Activated CD8-positive, alpha-beta memory T cell treated with anti-CD3 and anti-CD28 coated beads, Interleukin-2, amount 50 U/mL, for 4 hours (primary cell): ENCODE measurements at places on chromosomes 4 and X.

GRCh38 chrX:154380153-154380552 lies 1.1 kb downstream of the EMD start:
- no peak for DNase-seq

DNA sequence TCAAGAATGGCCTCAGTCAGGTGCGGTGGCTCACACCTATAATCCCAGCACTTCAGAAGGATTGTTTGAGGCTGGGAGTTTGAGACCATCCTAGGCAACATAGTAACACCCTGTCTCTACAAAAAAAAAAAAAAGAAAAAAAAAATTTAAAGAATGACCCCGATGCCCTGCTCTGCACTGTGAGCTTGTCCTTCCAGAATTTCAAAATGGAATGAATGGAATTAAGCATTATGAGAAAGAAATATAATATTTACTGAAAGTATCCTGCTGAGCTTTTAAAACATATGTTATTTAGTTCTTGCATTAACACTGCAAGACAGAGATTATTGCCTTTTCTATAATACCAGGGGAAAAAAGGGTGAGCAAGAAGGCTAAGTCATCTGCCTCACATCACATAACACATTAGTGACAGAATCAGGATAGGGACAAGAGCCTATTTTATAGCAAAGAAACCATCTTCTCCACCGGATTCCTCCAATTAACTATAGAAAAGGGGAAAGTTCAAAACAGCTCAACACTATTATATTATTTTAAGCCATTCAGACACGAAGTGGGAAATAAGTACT lies 41.9 kb upstream of the GAB1 start:
- DNase-seq = no peak

GRCh38 chrX:155873188-155873587 lies 8.0 kb upstream of the VAMP7 start:
- DNase-seq = no peak

- DNase-seq = no peak
Measured at GRCh38 chr4:1807332-1807777, 14.3 kb downstream of the FGFR3 start.

DNA sequence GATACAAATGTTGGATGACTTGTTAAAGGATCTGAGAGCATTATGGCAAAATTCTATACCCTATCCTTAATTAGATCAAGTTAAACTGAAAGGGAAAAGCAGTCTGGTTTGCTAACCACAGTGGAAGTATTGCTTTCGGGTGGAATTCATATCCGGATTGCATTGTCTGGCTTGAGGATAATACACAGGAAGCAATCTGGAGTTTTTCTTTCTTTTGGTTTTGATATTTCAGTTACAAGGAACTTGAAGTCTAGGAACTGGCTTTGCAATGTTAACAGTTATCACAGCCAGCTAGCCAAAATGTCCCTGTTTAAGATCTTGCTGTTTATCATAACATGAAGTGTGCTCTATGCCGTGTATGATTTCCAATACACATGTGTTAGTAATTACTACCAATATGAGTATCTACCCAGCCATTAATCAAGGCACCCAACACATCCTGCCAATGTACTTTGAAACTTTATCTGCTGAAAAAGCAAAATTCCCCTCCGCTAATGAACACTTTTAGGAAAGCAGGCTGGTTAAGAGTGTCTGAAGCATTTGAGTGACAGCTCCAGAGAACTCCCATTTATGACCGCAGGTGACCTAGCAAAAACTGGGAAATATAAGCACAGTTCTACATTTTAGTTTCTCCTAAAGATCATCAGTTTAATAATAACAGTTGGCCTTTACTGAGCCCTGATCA lies 146.4 kb downstream of the PALLD start:
- no peak for DNase-seq

GRCh38 chr4:164531336-164531735 lies 222.6 kb upstream of the SMIM31 start:
- DNase-seq = no peak

- DNase-seq = no peak
Measured at GRCh38 chrX:150303386-150304097, 59.6 kb upstream of the MAMLD1 start.

GRCh38 chr4:10521424-10521823 lies 64.2 kb upstream of the ZNF518B start:
- no peak for DNase-seq

DNA sequence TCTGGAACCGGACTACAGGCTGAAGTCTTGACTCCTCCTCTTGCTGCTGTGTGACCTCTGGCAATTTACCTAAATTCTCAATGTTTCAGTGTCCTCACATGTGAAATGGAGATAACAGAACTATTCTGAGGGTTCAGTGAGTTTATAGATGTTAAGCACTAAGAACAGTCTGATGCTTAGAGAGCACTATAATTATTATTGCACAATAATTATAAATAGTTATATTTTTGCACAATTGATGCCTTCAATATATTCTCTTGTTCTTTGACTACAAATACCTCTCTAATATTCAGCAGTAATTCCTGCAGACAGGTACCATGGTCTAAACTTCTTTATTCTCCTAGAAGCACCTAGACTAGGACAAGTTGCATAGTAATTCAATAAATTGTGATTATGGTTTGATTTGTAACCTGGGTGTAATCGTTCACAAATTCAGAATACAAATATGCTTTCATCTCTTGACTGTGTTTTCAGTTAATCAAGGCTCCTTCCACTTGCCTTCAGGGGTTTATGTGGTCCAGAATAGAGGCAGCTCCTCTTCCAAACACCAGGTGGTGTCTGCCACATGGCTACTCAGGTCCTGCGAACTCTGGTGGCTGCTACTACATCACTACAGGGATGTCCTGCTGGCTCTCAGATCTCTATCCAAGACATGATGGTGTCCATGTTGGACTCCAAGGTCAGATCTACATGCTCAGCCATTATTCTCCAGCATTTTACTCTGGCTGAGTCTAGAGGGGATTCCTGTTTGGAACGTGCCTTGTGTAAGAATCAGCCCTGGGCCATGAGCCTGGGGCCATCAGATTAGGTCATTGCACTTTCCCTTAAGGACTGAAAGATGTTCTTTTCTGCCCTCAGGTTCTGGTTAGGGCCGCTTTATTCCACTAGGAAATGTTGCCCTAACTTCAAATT lies 103.4 kb downstream of the QRFPR start:
- no peak for DNase-seq

- DNase-seq = no peak
Measured at GRCh38 chrX:133939655-133940302, 45.6 kb downstream of the GPC3 start.

- no peak for DNase-seq
Measured at GRCh38 chrX:109844986-109845385, 111.9 kb upstream of the ACSL4 start.

DNA sequence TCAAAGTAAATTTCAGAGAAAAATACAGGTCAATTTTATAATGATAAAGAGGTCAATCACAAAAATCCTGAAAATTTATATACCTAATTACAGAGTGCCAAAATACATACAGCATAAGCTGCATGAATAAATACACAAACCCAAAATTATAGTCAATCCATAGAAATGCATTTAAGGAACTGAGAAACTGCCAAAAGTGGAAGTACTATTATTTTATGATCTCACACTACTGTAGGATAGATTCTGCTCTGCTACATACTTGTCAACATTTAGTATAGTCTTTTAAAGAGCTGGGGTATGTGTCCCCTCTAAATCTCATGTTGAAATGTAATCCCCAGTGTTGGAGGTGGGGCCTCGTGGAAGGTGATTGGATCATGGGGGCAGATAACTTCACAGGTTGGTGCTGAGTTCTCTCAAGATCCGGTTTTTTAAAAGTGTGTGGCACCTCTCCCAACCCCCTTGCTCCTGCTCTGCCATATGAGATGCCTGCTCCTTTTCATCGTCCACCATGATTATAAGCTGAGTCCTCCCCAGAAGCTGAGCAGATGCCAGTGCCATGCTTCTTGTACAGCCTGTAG lies 31.8 kb downstream of the CHIC2 start:
- no peak for DNase-seq

DNA sequence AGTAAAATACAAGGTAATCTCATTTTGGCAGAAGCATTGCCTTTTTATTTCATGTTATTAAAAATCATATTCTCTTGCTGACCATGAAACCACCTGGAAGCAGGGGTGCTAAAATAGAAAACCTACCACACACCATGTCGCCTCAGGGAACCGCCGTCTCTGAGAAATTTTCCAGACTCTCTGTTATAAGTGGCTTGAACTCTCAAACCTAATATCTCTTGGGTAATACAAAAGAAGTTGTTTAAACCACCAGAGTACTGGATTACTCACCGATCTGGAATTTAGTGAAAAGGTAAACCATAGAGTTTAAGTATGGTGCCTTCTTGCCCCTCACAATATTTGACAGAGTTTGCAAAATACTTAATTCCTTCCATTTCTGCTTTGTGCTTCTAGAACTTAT lies 27.7 kb downstream of the ENPP6 start:
- no peak for DNase-seq

- DNase-seq = peak; percentile 31
Measured at GRCh38 chrX:13669246-13669737, 16.4 kb downstream of the TCEANC start.

GRCh38 chr4:77950203-77950602 lies 87.6 kb downstream of the MRPL1 start:
- DNase-seq = no peak

GRCh38 chr4:137749466-137749865 lies 217.2 kb upstream of the PCDH18 start:
- DNase-seq = no peak

DNA sequence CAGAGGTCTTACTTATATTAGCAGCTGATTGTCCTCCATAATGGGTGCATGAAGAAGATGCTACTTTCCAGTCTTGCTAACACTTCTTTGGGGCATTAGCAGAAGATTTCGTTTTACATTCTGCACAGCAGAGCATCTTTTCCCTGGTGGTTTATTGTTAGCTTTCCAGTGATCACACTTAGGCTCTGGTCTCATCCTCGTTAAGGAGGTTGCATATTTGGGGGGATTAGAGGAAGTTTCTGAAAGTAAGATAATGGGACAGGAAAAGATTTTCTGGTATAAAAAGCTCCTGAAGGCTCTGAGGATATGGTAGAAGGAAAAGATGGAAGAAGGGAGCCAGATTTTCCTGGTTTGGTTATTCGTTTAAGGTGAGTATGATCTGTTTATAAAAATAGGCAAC lies 134.1 kb downstream of the GATB start:
- no peak for DNase-seq

DNA sequence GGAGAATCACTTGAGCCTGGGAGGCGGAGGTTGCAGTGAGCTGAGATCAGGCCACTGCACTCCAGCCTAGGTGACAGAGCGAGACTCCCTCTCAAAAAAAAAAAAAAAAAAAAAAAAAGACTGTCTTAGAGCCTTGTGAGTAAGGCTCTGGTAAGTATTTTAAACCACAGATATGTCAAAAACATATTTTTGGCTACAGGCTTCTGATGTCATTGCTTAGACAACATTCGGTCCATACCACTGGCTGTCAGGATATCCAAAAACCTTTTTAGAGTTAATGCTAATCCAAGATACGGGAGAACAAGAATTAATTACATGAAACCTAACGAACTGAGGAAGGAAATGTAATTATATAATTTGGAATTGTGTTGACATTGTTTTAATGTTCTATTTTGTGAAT lies 999.5 kb upstream of the PABPC4L start:
- DNase-seq = no peak

GRCh38 chr4:85527815-85528214 lies 52.9 kb downstream of the ARHGAP24 start:
- no peak for DNase-seq

DNA sequence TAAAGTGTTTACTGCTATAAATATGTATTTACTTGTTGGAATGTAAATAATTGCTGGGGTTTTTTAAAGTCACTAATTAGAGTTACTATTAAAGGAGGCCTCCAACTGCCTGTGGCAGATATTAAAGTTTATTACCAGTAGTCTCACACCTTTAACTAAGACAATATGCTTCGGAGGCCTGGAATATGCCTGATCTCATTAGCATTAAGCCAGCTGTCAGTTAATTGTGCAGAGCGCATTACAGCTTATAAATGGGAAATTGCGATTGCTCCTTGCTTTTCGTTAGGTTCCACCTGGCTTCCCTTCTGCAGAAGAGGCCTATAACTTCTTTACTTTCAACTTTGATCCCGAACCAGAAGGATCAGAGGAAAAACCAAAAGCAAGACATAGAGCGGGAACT lies 41.3 kb downstream of the CC2D2A start:
- no peak for DNase-seq

- DNase-seq = no peak
Measured at GRCh38 chr4:110042545-110043517, 130.1 kb downstream of the EGF start.

- DNase-seq = no peak
Measured at GRCh38 chrX:37787423-37787869, 7.6 kb downstream of the CYBB start.

DNA sequence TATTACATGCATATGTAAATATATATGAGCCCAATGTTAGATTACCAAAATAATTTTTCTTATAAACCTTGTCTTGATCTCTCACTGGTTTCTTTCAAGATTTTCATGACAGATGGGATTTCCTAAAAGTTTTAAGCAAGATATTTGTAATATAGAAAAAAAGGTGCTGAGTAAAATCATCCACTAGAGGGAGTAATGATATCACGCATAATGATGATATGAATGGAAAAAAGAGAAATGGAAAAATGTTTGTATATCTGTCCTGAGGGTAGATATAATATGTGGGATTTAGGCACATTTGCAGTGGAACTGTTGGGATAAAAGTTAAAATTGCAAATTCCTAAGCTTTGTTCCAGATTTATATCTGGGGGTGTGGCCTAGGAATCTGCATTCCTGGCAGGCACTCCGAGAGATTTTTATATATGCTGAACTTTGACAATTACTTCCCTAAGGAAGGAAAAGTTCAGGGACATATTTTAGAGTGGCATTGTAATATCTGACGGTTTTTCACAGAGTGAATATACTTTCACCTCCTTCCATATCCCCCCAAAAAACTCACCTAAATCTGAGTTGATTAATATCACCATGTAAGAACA lies 60.5 kb downstream of the TMA16 start:
- DNase-seq = no peak

DNA sequence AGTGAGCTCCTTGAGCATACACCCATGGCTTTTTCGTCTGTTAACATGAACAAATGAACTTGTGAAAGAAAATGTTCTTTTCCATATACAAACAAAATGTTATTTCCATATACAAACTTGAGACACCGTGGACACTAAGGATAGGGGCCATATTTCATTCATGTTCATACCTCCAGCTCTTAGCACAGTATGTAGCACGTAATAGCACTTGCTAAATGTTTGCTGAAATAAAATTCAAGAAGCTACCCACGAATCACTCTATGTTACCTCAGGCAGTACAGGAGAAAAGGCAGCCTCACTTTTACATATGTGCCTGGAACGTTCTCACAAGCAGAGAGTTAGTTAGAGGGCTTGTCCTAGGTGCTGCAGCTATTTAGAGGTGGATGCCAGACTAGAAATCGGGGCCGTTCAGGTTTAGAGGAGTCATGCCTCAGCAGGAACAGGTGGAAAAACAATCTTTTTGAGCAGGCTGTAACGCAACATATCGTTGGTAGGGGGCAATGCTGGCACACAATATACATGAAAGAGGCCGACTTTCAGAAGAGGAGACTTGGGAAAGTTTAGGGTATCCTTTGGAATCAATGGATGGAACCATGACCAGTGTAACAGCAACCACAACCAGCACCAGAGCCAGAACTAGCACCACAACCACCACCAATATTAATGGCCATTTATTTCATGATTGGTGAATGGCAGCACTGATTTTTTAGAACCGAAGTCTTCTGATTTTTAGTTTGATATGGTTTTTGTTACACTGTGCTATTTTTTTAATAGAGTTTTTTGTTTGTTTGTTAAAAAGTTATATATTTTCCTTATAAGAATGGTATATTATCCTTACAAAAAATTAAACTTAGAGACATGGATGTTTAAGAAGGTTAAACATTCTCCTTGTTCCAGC lies 14.8 kb upstream of the PAQR3 start:
- DNase-seq = no peak

GRCh38 chr4:86558797-86559196 lies 35.3 kb upstream of the PTPN13 start:
- no peak for DNase-seq
